ENCODE measurements at places on chromosomes 11 and 22.

DNA sequence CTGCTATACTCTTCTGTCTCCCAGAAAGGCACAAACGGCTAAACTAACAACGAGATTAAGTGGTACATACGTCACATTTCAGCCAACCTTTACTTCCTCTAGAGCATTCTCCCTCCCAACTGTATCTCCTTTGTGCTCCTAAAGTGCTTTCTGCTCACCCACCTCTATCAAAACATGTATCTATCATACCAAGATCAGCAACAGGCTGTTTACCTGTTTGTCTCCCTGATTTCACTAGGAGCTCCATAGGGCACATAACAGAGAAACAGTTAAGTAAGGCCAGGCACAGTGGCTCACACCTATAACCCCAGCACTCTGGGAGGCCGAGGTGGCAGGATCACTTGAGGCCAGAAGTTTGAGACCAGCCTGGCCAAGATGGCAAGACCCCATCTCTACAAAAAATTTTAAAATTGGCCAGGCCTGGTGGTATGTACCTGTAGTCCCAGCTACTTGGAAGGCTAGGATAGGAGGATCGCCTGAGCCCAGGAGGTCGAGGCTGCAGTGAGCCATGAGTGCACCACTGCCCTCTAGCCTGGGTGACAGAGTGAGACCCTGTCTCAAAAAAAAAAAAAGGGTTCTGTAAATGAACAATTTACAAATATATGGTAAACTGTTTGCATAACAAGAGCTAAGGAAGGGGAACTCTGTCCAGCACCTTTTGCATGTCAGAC is 2.8 kb downstream of the NDUFC2 start:
- DNase-seq: no peak

DNA sequence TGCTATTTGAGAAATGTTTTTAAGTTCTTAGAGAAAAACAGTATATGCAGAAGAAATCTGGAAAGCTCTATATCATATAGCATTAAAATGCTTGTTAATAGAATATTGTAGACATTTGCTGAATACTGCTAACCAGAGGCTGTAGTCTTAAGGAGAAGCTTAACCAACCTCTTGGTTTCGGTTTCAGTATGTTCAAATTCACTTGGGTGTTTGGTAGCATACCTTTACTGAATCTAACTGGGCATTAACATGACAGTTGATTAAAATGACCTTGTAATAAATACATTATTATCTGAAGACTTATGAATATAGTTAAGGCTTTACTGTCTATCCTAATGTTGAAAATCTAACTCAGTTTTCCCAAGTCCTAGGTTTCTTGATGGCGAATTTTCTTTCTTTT is 5.4 kb downstream of the PCF11 start:
- DNase-seq: no peak

GRCh38 chr22:46815559-46815895 is 53.1 kb downstream of the TBC1D22A start:
- no peak for DNase-seq

DNA sequence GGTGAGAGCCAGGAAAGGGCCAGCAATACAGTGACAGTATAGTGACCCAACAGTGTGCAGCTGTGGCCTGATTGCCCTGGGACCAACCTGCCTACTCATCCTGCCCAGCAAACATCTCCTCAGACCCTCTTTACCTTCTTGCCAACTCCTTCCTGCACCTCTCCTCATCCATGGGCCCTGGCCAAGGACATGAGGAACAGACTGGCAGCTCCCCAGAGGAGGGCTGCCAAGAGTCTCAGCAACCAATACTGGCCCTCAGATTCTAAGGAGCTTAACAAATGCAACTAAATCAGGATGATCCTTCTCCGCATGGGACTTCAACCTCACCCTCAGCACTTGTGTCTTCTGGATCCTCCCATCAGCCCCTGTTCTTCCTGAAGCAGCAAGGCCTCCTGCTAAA is 77.0 kb downstream of the RPL27A start:
- DNase-seq: no peak

DNA sequence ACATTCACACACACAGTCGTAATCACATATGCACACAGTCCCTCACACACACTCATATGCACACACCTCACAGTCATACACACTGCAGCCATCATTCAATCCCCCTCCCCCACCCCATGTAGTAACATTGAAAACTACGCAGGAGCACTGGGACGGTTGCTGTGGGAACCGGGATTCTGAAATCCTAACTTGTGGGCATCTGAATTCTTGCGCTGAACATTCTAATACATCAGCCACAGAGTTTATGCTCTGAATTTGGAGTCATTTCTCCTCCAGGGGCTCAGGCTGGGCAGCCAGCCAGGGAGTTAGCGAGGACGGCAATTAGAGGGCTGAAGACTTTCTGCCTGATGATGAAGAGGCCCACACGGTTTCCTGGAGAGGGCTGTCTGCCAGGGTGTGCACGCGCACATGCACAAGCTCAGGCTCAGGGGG is 32.7 kb downstream of the CD6 start:
- no peak for DNase-seq

GRCh38 chr22:22478470-22478869 is 30.1 kb downstream of the ZNF280B start:
- no peak for DNase-seq

DNA sequence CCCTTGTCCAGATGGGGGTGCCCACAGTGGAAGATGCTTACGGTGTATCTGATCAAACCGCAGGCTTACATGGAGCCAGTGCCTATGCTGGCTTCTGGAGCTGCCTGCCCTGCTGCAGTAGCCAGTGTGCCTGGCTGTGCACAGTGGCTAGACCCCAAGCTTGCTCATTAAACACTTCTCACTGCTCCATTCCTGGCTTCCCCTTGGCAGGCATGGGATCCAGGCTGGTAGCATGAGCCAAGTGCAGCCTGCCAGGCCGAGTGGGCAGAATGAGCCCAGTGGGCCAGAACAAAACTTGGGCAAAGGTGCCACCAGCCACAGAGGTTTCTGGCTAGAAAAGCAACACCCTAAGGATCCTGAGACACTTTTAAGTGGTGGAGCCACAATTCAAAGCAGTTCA is 55.4 kb upstream of the B3GNT6 start:
- no peak for DNase-seq

- DNase-seq: no peak
These were observed 571 bp downstream of the FAR1 start for GRCh38 chr11:13668957-13669521.
